ENCODE measurements at places on chromosomes 3 and 15.

DNA sequence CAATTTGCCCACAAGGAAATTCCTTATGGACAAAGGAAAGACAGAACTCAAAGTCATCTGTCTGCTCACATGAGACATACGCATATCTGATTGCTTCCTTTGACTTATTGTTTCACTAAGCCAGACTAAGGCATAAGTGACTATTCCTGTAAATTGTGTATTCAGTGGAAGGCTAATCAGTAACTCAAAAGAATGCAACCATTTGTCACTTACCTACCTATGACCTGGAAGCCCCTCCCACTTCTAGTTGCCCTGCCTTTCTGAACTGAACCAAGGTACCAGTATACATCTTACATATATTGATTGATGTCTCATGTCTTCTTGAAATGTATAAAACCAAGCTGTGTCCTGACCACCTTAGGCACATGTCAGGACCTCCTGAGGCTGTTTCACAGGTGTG lies 53.5 kb upstream of the PROK2 start:
- no peak for DNase-seq

DNA sequence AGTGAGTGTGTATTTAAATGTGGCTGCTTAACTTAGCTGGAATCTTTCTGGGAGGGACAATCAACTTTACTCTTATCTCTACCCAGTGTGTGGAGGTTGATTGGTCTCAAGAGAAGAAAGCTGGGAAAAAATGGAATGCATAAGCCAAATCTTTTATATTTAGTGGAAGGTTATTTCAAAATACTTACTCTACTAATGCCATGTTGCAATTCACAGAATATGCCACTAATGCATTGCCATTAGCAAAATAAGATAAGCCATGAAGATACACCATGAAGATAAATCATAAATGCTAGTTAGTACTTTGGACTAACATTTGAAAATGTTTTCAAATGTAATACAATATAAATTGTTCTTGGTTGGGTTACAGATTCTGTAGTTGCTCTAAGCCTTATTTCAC lies 155.1 kb upstream of the LRRFIP2 start:
- DNase-seq, result no peak

- DNase-seq, result no peak
Measured at GRCh38 chr3:89488800-89489580, 381.6 kb downstream of the EPHA3 start.

DNA sequence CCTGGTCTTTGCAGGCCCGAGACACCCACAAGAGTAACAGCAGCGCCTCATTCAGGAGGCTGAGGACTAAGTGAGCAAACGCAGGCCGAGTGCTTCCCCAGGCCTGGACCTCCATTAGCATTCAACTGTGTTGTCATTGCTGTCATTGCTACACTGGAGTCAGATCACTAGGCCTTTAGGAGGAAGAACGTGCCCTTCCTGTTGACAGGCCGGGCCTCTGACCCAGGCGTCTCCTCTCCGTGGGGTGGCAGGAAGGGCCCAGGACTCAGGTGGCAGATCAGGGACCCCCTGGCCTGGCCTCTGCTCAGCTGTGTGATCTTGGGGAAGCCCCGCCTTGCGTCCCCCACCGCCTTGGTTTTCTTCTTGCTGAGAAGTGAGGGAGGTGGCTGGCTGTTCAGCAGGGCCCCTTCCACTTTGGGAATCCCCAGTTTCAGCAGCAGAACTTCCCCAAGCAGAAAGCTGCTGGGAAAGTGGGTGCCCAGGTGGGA lies 19.1 kb downstream of the ZDHHC19 start:
- DNase-seq, result no peak

GRCh38 chr3:186359078-186359477 lies 3.0 kb downstream of the DGKG start:
- no peak for DNase-seq

DNA sequence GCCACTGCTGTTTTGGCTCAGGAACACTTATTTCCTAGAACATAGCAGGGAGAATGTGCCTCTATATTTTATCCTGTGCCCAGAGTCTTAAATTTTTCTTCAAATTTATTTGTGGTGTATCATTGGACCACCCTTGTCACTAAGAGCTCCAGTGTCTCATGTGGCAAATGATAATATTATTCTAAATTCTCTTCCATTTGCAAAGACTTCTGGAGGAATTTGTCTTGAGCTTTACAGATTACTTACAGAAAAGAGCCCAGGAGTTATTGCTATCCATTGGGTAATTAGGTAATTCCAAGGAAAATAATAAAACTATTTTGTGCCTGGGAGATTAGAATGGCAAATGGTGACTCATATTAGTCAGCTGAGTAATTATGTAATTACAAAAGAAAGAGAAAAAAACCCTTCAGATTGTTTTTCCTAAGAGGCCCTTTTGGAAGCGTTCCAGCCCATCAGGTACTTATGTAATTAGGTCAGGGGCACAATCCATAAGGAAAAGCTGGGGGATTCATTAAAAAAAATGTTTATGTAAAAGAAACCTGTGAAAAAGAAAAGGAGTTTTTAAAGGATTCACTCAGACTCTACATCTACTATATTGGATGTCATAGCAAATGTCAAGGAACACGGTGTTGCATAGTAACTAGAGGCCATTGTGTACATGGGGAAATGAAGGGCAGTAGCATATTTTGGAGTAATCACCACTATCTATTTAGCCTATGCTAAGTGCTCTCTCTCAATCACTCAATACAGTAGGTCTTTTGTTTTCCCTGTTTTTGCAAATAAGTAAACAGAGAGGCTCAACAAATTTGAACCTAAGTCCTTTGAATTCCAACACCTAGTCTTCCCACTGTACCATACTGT lies 380.9 kb upstream of the RARB start:
- no peak for DNase-seq

DNA sequence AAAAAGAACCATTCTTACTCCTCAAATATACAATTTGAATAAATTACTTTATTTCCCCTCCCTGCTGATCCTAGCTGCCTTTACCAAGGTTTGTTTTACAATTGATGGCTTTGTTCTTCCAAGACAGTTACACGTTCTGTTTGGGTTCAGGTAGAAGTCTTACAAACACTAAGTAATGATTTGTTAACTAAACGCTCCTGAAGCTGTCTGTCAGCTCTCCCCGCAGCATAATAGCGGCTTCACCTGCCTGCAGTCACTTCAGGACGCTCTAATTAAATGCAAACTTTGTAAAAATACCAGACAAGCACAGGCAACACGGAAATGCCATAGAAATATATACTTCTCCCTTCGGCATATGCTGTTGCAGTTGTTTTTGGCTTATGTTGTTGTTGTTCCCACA lies 176.4 kb upstream of the MDFIC2 start:
- DNase-seq, result no peak

GRCh38 chr3:12294885-12295580 lies 6.2 kb downstream of the PPARG start:
- DNase-seq, result no peak

DNA sequence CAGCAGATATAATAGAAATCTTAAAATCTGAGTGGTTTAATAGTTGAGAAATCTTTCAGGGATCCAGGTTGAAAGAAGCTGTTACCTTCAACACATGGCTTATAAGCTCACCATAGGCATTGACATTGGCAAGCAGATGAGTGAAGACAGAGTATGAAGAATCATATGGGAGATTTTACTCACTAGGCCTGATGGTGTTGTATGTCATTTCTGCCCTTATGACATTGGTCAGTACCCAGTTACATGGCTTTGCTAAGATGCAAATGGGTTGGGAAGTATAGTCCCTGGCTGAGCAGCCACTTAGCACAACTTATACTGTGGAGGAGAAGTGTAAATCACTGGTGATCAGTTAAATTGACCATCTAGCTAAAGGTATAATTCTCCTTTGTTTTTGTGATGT lies 5.9 kb downstream of the TFG start:
- DNase-seq, result no peak

DNA sequence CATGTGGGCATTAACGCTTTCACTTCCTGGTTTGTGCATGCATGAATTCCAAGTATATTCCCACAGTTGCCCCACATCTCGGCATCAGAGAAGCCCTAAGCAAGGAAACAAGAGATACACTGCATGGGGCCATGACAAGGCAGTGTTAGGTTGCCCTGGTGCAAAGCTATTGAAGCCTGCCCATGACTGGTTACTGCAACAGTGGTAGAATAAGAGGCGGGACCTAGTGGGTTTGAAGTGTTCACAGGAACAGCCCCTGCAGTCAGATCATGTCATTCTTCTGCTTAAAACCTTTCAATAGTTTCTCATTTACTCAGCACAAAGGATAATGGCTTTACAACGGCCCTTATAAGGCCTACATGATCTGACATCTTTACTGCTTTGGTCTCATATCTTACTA lies 80.9 kb upstream of the TOPAZ1 start:
- no peak for DNase-seq

GRCh38 chr3:71006810-71007785 lies 576.4 kb downstream of the FOXP1 start:
- DNase-seq, result no peak

DNA sequence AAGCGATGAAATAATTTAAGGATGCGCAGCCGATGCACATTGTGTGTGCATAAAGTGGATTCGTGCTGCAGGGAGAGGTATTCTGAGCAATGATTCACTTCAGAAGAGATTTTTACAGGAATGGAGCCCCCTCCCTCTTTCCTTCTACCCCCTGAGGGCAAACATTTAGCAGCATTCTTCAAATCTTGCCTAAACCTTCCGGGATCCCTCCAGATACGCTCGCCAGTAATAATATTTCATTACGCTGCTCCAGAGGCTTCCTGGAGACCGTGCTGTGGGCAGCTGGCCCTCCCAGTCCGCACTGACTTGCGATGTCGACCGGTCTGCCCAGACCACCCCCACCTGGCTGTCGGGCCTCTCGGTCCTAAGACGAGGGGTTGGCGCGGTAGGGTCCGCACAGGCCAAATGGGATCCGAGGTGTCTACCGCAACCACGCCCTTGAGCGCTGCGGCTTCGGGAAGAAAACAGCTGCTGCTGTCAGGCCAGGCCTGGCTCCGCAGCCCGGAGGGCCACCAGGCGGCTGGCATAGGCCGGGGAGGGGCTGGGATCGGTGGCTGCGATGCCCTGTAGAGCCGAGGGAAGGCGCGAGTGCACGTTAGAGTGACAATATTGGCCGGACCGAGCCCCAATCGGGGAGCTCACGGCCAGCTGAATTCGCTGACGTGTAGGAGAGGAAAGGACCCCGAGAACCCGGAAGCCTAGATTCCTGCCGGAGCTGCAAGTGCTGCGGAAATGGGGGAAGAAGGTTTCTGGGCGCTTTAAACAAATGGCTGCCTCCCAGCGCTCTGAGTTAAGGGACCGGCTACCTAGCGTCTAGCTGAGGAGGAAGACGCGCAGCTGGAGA lies 14.3 kb downstream of the ZIC4 start:
- DNase-seq, result no peak

DNA sequence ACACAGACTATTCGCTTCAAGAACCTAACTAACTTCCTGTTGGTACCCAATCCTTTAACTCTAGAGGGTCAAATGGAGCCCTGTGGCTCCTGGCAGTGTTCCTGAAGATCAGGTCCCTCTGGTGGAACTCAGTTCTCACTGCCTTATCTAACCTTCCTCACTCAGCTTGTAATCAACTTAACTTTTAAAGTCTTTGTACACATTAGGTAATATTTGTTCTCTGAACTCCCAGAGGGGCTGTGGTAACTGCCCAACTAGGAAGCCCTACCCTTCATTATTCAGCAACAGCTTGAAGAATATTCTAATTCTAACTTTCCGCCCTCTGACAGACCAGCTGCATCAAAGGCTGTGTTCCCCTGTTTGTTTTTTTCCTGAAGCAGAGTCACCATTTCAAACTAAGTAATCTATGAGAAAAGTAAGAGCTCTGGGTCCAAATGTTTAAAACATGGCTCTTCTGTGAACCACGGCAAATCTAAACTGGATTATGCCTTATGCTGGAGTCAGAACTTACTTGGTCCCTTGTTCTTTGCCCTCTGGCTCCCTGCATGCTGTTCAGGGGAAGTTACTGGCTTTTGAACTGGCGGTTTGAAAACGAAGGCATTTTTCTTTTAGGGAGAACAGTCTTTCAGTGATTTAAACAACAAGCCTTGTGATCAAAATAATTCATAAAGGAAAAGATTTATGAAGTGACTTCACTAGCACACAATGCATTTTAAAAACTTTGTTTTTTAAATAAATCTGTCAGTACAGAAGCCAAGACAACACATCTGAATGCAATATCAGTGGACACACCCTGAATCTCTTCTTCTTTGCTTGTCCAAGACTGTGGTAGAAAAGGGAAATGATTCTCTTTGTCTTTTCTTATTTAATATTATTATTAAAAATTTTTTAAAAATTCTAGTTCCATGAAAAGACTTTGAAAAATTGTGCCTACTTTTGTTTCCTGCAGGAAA lies 365.6 kb downstream of the TIGIT start:
- DNase-seq, result peak; percentile 12

DNA sequence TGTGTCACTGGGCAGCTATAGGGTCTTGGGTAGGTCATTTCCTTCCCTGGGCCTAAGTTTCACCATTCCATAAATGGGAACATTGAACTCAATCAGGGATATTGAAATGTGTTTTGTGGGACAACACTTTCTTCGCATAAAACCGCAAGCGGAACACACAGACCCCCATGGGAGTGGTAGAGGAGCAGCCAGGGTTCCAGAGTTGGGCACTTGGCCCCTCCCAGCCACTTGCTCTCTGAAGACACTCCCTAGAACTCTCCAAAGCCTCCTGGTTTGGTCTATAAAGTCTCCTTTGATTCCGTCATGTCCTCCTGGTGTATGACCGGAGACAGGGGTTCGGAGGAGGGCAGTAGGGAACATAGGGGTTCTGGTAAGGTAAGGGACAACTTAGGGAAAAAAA lies 271.7 kb downstream of the UACA start:
- no peak for DNase-seq

GRCh38 chr3:148746053-148746452 lies 48.4 kb downstream of the AGTR1 start:
- DNase-seq, result no peak

GRCh38 chr3:160279657-160280056 lies 54.4 kb downstream of the C3orf80 start:
- no peak for DNase-seq

DNA sequence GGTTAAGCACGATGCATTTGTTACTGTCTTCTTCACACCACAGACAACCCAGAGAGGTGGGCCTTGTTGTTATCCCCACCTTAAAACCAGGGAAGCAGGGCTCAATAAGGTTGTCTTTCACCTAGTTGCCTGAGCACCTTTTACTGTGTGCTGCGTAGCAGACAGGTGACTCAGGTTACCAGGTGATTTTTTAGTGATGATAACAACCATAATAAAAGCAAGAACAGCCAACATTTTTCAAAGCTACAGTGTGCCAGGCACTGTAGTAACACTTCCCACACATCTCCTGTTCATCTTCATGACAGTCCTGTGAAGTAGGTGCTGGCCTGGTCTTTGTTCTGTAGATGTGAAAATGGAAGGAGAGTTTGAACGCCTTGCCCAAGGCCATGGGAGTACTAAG lies 132.2 kb downstream of the SLC25A26 start:
- no peak for DNase-seq

- DNase-seq, result peak; percentile 50
Measured at GRCh38 chr15:55993804-55994560, 570 bp upstream of the NEDD4 start.
